DMS79 treated with DMSO at 0.1 percent for 48 hours (cell line): ENCODE measurements at places on chromosomes 6 and 20.
A peak's percentile ranks its signal among the peaks of the same experiment; 100 is the strongest.

DNA sequence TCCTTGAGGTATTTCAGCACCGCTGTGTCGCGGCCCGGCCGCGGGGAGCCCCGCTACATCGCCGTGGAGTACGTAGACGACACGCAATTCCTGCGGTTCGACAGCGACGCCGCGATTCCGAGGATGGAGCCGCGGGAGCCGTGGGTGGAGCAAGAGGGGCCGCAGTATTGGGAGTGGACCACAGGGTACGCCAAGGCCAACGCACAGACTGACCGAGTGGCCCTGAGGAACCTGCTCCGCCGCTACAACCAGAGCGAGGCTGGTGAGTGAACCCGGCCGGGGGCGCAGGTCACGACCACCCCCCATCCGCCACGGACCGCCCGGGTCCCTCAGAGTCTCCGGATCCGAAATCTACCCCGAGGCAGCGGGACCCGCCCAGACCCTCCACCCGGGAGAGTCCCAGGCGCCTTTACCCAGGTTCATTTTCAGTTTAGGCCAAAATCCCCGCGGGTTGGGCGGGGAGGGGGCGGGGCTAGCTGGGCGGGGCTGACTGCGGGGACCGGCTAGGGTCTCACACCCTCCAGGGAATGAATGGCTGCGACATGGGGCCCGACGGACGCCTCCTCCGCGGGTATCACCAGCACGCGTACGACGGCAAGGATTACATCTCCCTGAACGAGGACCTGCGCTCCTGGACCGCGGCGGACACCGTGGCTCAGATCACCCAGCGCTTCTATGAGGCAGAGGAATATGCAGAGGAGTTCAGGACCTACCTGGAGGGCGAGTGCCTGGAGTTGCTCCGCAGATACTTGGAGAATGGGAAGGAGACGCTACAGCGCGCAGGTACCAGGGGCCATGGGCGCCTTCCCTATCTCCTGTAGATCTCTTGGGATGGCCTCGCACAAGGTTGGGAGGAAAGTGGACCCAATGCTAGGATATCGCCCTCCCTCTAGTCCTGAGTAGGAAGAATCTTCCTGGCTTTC lies 693 bp downstream of the HLA-F start:
- DNase-seq = no peak

DNA sequence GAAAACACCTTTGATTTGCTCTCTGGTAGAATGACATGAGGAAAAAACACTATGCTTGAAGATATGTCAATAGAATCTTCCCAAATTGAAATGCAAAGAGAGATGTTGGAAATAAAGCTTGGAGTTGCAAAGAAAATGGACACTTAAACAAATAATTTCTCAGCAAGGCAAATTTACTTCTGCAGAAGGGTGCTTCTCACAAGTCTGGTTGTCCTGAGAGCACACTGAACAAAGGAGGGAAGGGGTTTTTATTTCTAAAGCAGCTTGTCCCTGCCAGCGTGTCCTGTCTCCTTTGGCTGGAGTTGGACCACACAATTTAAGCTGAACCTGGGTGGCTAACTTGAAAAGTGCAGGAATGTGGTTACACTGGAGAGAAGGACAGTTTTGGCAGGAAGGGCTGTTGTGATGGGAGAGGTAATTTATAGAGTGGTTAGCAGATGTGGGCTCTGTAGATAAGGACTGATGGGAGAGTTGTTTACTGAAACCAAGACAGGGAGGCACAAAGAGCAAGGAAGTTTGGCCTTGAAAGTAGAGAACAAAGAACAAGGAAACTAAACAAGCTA lies 454.6 kb upstream of the EYS start:
- DNase-seq = no peak

DNA sequence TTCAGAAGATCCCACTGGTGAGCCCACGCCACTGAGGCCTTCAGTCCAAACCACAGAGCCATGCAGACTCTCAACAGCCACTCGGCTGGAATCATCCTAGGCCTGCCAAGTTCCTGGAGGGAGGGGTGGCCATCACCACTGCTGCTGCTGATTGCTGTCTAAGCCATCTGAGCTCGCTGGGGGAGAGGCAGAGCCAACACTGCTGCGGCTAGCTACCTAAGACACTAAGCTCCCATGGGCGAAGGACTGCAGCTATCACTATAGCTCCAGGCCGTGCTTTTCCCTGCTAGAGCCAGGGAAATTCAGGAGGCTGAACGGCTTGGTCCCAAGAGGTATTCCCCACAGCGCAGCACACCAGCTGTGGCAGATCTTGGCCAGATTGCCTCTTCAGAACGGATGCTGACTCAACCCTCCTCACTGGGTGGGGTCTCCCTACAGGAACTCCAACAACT lies 73.6 kb downstream of the TBC1D32 start:
- DNase-seq = no peak

- no peak for DNase-seq
Measured at GRCh38 chr6:148713033-148713738, 33.6 kb upstream of the UST start.

GRCh38 chr20:64049878-64050260 lies 430 bp upstream of the SOX18 start:
- no peak for DNase-seq

DNA sequence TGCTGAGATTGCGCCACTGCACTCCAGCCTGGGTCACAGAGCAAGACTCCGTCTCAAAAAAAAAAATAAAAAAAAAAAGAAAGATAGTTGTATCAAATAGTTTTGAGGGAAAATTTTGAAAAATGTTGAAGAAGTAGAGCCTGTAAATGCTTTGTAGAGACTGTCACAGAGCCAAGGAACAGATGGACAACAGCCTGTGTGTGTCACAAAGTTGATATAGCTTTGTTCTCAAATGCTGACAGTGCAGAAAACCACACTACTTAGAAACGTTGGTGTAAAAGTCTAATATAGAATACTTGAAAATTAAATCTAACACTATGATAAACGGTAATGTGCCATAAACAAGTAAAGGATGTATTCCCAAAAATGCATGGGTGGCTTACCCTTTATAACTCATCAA lies 25.4 kb downstream of the PTK7 start:
- DNase-seq = no peak

- no peak for DNase-seq
Measured at GRCh38 chr20:58888103-58888502, 35.6 kb downstream of the GNAS start.

DNA sequence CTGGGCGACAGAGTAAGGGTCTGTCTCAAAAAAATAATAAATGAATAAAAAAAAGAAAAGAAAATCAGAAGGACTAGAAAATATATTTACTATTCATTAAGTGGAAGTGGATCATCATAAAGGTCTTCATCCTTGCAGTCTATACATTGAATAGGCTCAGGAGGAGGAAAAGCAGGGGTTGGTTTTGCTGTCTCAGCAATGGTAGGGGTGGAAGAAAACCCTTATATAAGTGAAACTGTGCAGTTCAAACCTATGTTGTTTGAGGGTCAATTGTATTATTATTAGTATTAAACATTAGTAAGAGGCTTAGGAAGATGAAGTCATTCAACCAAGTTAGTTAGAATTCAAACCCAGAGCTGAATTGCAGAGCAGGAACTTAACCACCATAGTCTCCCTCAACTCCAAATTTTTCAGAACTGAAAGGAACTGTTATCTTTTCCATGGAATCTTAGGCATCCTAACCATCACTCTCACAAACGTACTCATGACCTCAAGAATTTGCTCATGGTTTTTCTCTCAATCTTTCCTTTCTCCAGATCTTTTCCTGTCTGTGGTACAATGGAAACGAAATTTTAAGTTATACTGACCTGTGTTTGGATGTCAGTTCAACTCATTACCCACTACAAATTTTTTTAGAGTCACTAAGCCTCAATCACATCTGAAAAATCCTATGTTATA lies 7.7 kb upstream of the SMIM13 start:
- no peak for DNase-seq

- DNase-seq = no peak
Measured at GRCh38 chr6:55227862-55228261, 53.5 kb downstream of the HCRTR2 start.

DNA sequence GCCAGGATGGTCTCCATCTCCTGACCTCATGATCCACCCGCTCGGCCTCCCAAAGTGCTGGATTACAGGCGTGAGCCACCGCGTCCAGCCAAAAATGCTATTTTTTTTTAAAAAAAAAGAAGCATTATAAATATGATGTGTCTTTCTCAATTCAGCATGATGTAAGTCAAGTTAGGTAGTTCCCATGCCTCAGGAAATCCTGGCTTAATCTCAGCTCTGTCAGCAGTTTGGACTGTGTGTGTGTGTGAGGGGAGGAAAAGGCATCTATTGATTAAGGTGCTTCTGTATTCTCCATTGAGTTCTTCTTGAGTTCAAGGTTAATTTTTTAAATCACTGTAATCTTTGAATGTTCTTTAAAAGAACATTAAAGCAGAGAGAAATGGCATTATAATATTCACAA lies 51.5 kb downstream of the GMDS start:
- DNase-seq = no peak

GRCh38 chr6:166997768-166998255 lies 1.4 kb upstream of the CEP43 start:
- peak; percentile 48 for DNase-seq

DNA sequence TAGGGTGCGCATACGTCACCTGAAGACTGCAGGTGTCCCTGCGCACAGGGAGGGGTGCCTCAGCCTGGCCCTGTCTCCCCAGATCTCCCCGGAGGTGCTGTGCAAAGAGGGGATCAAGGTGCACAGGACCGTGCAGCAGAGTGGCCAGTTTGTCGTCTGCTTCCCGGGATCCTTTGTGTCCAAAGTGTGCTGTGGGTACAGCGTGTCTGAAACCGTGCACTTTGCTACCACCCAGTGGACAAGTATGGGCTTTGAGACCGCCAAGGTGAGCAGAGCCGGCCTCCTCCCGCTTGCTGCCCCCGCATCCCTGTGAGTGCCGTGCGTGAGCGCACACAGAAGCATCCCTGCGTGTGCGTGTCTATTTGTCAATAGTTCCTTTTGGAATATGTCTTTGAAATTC lies 150.7 kb downstream of the DTNBP1 start:
- peak; percentile 9 for DNase-seq

DNA sequence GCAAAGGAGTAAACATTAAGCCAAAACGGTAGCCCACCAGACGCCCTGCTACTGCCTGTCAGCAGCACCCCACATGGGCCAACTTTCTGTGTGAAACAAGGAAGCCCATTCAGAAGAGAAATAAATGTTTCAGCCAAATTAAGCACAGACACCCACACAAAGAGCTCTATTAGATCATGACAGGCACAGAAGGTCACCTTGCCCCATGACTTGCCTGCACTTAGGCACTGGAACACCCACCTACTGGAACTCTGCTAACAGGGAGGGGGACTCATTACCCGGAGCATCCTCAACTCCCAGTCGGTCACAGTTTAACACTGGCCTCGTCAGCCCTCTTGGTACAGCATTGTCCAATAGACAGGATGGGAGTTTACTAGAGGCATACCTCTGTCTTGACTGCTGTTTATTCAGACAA lies 31.8 kb downstream of the GFOD1 start:
- no peak for DNase-seq

- no peak for DNase-seq
Measured at GRCh38 chr20:62618611-62619529, 23.4 kb upstream of the SLCO4A1 start.

DNA sequence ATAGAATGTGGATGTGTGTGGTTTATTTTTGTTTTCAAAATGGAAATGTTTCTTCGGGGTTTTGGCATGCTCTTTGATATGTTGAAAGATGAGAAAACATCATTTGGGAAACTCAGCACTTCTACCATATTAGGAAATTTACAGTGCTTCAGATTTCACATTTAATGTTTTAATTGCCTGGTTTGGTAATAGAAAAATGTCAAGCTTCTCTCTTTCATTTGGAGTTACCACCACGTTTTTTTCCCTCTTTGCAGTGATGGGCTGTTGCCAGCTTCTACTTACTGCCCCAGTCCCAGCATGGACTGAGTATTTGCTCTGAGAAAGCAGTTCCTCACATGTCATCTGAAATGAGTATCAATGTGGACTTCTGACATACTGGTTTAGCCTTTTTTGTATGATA lies 267.7 kb downstream of the PRL start:
- DNase-seq = no peak

DNA sequence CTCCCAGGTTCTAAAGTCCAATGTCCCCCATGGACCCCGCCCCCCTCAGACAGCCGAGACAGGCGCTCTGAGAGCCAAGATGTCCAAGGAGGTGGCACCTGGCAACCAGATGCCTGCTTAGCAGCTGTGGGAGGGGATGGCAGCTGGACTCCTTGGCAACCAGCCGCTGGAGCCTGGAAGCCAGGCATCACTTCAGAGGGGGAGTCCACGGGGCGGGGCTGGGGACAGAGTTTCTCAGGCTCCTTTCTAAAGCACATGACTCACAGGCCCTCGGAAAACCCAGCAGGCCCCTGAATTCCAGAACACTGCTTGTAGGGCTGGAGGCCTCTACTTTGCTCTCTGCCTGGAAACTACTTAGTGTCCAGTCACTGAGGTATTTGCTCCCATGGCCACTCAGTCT lies 51.5 kb downstream of the PREX1 start:
- DNase-seq = no peak

DNA sequence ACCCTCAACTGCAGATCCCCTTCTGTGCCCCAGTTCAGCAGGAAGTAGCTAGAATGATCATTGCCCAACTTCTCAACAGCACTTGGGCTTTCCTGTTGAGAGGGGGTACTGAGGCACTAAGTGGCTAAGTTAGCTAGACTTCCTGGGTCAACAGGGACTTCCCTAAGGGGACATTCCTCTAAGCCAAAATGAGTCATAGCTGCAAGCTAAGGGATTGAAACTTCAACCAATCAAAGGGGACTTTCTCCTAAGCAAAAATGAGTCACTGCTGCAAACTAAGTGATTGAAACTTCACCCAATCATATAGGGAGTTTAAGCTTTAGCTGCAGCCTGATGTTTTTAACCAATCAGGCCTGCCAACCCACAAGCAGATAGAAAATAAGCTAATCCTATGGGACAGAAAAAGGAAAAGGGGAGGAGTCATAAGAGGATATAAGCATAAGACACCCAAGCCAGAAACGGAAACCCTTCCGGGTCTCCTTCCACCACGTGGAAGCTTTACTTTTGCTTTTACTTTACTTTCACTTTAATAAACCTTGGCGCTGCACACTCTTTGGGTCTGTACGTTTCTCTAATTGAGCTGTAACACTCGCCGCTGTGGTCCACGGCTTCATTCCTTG lies 659.0 kb upstream of the HS3ST5 start:
- no peak for DNase-seq

GRCh38 chr20:11302436-11302835 lies 615.3 kb upstream of the BTBD3 start:
- no peak for DNase-seq

- no peak for DNase-seq
Measured at GRCh38 chr6:85493389-85493788, 43.5 kb downstream of the NT5E start.

GRCh38 chr6:42093582-42094329 lies 43.4 kb downstream of the TAF8 start:
- no peak for DNase-seq

GRCh38 chr6:36510365-36510764 lies 36.9 kb downstream of the STK38 start:
- no peak for DNase-seq
